ENCODE measurements at places on chromosomes 3 and 15. TPM values are rescaled to one million over a fixed set of nuclear protein-coding genes. Genes with fewer than 3 reads are reported as not detected.

DNA sequence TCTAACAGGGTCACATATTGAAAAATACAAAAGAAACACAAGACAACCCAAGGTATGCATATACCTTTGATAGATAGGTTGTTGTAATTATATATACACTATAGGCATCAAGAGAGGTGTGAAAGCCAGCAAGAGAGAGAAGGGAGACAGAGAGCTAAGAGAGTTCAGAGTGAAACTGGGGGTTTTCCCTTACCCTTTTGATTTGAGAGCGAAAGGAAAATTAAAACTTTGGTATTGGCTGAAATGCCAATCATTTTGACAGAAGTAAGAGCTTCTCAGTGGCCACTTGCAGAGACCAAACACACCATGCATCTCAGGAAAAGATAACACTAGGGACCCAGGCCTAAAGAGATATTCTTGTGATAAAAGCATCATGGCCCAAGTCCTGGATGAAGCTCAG lies 183.6 kb downstream of the SHOX2 start:
- DNase-seq = no peak
- no peaks in the 10 kb centered on the region for H3K27me3 ChIP-seq

DNA sequence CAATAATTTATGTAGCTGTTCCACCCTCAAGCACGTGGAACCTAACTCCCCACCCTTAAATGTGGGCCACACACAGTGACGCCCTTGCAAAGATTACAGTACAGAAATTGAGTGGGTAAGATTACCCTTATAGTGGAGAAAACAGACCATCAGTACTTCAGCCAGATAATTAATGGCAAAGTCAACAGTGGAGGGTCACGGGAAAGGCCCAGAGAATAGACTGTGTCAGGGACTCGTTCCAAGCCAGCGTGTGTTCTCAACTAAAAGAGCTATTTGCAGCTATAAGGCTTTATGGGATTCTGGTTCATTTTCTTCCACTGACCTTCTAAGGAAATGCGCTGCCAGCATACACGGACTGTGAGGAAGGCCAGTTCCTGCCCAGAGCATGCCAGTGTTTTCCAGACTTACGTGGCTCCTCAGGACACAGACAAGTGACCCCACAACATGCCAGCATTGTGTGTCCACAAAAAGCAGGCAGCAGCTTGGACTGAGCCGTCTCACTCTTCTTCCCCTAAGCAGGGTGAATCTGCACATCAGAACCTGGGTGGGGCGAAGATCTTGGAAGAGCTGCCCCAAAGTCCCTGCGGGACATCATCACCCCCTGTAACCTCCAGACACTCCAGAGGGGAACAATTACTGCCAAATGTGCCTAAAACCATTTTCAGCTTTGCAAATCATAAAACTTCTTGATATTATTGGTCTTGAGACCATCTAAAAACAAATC lies 428.5 kb downstream of the OCA2 start:
- H3K4me3 ChIP-seq = no peak overlapping the region
- no peaks in the 10 kb centered on the region for H3K27me3 ChIP-seq
- no peak overlapping the region for H3K27ac ChIP-seq
- H3K4me1 ChIP-seq = no peaks in the 10 kb centered on the region

- H3K4me1 ChIP-seq = peaks cover 9% of the 10 kb centered on the region
- H3K27me3 ChIP-seq = no peaks in the 10 kb centered on the region
- H3K36me3 ChIP-seq = no peaks in the 10 kb centered on the region
- H3K4me3 ChIP-seq = no peak overlapping the region
- no peak for DNase-seq
Observed at GRCh38 chr15:66955871-66956585, 109.4 kb upstream of the SMAD3 start.

- DNase-seq = no peak
- peak overlapping the region; percentile 87 for H3K4me3 ChIP-seq
- H3K27me3 ChIP-seq = no peaks in the 10 kb centered on the region
- H3K36me3 ChIP-seq = no peaks in the 10 kb centered on the region
Observed at GRCh38 chr3:71585131-71585530, 1.6 kb upstream of the FOXP1 start.

GRCh38 chr3:51773529-51774056 lies 5.4 kb downstream of the IQCF6 start:
- DNase-seq = no peak
- H3K4me3 ChIP-seq = no peak overlapping the region
- H3K36me3 ChIP-seq = no peaks in the 10 kb centered on the region
- no peaks in the 10 kb centered on the region for H3K4me1 ChIP-seq
- H3K27ac ChIP-seq = no peak overlapping the region
- H3K27me3 ChIP-seq = peaks cover 7% of the 10 kb centered on the region

GRCh38 chr15:39808909-39809308 lies 26.3 kb upstream of the FSIP1 start:
- no peaks in the 10 kb centered on the region for H3K4me1 ChIP-seq
- no peaks in the 10 kb centered on the region for H3K27me3 ChIP-seq
- no peak overlapping the region for H3K27ac ChIP-seq
- H3K4me3 ChIP-seq = no peak overlapping the region
- peak; percentile 4 for DNase-seq

DNA sequence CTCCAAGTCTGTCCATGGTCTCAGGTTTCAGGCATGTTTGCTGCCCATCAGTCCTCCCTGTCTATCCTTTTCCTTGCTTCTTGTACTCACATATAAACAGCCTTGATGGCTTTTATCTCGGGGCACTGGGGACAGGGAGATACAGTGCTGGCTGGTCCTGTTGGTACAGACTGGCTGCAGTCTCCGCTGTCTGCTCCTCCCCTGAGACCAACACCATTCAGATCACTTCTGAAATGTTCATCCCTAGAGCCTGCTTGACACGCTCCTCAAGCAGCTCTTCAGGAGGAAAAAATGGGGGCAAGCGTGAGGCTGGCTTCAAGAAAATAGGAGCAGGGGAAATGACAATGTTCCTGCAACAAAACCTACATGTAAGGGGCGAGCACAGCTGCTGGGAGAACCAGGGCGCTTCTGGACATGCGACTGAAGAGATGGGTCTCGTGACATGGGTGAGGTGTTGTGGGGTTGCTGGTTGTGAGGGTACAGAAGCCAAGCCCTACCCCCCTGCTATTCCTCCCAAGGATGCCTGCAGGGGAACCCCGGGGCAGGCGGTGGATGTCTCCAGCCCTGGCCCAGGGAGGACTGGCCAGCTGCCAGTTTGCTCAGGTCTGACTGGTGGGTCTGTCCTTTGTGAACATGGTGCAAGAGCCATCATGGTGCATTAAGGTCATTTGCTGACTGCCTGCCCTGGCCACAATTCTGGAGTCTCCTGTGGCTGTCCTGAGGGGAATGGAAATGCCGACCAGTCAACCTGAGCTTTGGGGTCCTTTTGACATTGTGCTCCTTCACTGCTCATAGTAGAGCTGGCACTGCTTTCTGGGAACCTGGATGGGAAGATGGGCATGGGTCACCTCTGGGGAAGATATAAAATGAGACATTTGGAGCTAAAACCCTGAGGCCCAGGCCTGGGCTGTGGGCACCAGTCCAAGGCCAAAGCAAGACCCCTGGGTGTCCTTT lies 40.1 kb downstream of the KY start:
- no peak overlapping the region for H3K4me3 ChIP-seq
- peaks cover 5% of the 10 kb centered on the region for H3K4me1 ChIP-seq
- H3K36me3 ChIP-seq = no peaks in the 10 kb centered on the region
- DNase-seq = no peak
- no peaks in the 10 kb centered on the region for H3K27me3 ChIP-seq

Gene NR2E3
- under 0.01 TPM for total RNA-seq

All from osteoblast (primary cell).